ENCODE measurements at places on chromosomes 7 and 10. TPM values are rescaled to one million over a fixed set of nuclear protein-coding genes. Genes with fewer than 3 reads are reported as not detected.

DNA sequence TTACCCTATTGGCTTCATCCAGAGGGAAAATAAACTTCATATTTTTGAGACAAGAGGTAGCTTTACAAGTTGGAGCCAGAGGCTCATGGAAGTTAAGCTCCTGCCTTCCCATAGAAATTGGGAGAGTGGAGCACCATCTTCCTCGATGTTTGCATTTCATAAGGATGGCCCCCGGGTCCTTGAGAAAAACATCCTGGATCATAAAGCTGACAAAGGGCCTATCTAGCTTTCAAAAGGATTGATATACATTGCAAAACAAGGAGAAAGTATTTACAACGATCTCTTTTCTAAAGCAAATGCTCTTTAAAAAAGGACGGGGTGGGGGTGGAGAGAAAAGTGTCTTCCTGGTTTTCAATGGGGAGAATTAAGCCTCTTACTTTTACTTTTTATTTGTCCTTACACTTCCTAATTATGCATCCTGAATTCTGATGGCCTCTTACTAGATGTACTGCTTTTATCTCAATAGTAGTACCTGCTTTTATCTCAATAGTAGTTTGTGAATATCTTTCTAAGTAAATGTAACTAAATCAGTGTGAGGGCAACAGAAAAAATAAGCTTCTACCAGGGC is 65.6 kb downstream of the PTPRZ1 start:
- DNase-seq = no peak

DNA sequence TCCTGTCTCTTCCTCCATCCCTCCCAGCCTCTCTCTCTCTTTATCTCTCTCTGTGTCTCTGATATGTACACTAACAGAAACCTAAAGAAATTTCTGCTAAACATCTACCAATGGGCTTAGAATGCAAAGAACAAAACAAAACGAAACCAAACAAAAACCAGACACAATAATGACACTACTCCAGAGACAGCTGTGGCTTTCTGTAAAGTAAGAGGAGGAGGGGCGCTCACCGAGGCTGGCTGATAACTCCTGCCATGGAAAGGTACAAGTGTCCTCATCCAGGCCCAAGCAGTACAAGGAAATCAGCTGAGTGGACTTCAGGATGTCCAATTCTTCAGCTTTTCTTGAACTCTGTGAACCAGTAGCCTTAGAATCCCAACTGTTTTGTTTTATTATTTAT is 70.4 kb upstream of the FZD8 start:
- DNase-seq = no peak

NXPH1 gene
- not detected for total RNA-seq

DNA sequence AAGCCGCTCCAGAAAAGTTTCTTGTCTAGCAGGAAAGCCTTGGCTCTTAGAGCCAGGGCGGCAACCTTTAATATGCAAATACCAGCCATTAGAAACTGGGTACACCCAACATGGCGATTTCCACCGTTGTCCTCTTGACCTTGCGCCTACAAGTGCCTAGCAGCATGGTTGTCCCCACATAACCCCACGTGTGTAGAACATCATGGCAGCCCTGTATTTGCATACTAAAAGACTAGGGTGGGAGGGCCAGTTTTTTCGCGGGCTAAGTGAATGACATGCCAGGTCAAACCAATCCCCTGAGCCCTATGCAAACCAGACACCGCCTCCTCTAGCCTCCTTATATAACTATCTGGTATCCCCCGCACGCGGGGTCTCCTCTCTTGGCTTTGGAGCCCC is 58.4 kb upstream of the FZD8 start:
- no peak for DNase-seq

GRCh38 chr7:33903791-33904680 is 1.3 kb upstream of the BMPER start:
- peak; percentile 50 for DNase-seq

DNA sequence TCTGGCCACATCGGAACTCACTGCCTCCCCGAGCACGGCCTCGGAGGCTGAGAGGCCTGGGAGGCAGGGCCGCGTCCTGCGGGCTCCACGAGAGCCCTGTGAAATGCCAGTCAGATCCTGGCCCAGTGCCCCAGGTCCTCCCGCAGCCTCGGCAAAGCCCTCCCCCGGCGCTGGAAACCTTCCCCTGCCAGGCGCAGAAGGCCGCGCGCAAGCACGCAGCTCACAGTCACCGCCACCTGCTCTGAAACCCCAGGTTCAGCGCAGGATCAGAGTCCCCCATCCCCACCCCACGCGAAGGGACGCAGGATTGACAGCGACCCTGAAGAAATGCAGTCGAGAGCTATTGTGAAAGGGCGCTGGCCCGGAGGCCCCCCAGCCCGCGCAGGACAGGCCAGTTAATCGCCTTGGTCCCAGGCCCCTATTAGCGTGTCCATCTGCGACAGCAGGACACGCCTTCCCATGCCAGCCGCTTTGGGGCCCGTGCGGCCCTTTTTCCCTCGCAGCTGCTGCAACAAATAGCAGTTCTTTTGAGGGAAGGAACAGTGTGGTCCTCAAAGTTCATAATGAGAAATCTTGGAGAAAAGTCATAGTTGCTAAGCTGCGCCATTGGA is 13.5 kb upstream of the EGFR start:
- no peak for DNase-seq

GRCh38 chr10:127236266-127236665 is 39.9 kb upstream of the INSYN2A start:
- DNase-seq = no peak

CABCOCO1 gene
- total RNA-seq = not detected

- DNase-seq = no peak
Observed at GRCh38 chr10:5151076-5151475, 33.9 kb downstream of the AKR1C8 start.

- no peak for DNase-seq
Observed at GRCh38 chr7:137965942-137966640, 35.8 kb downstream of the CREB3L2 start.

DNA sequence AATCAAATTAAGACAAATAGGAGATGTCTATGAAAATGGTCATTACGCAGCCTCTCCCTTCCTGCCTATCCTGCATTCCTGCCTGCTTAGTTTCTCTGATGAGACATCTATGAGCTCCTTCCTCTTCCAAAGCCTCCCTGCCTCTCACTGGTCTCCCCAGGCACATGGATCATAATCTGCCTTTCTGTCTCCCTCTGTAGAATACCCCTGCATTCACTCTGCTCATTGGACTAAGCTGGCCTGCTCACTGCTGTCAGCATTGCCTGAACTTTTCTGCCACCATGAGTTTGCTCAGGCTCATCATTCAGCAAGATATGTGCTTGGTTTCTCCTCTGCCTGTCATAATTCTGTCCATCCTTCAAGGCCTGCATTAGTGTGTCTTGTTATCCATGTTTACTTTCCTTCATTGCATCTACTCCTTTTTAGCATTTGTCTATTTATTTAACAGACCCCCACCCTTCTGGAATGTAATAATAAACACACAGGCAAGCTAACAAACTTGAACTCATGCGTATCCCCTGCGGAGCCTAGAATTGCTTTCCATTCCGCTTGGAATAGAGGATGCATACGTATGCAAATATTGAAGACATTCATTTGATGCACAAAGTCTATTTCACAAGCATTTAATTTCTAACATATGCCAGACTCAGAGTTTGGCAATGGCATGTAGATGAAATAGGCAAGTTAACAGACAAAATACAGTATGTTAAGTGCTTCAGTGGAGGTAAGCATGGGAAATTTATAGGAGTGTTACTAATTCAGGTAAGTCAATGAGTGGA is 88.3 kb downstream of the PTPRZ1 start:
- no peak for DNase-seq

CPA5 gene
- total RNA-seq = not detected

DNA sequence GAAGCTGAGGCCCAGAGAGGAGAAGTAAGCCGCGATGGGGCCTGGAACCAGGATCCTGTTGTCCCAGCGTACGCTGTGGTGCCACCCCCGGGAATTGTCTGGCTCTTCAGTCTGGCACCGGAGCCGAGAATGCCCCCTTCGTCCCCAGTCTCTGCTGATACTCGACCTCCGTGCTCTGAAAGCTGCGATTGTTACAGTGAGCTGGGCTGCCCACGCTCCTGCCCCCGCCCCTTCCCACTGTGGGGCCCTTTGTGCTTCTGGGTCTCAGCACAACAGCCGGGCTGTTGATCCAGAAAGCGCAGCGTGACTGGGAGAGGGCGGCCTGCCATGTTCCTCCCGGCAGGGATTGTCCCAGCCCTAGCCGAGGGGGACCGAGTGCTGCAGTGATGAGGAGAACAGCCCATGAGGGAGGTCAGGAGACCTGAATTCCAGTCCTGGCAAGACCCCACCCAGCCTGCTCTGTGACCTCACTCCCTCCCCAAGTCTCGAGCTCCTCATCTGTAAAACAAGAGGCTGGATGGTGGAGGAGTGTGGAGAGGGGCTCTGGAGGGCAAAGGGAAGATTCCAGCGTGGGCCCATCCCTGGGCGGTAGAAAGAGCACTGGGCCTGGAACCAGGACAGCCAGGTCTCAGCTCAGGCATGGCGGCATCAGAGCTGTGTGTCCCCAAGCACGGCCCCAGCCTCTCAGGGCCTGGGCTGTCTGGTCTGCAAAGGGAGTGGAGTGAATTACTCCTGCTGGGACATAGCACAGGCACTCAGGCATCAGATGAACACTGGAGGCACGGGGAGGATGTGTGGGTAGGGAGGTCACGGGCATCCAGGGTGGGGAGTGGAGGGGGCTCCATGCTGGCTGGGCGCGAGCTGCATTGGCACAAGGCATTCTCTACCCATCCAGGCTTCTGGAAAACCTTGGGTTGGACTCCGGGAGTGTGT is 43.6 kb downstream of the TSPAN15 start:
- no peak for DNase-seq

GRCh38 chr7:12518920-12519681 is 51.4 kb upstream of the SCIN start:
- DNase-seq = no peak

SPDYE8 gene
- not detected for total RNA-seq

DNA sequence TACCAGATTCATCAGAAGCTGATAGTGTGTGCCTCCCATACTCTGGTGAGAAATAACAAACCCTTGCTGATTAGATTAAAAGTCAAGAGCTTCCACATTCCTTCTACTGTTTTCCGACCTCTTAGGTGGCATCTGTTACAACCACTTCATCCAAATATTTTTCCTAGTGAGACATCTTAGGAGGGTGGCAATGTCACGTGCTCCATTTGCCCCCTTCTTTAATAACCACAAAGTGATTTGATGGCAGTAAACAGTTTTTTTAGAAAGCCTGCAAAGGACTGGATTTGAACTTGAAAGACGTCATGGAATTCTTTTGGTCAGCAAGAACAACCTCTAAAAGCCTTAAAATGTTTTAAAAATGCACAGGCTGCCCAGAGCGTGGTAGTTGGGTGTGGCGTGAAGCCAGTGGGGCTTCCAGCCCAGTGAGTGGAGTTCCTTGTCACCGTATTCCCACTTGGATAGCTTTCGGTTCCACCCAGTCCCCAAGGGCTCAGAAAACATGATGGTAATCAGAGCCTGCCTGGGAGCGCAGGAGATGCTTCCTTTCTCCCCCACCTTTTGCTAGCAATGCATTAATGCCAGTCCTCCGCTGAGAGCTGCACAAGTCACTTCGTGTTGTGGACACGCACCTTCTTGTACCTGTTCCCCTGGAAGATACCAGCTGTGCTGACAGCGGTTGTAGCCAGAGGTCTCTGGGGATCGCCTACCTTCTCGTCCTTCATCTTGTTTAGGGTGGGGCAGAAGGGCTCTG is 256.4 kb downstream of the KIAA1217 start:
- peak; percentile 27 for DNase-seq

DNA sequence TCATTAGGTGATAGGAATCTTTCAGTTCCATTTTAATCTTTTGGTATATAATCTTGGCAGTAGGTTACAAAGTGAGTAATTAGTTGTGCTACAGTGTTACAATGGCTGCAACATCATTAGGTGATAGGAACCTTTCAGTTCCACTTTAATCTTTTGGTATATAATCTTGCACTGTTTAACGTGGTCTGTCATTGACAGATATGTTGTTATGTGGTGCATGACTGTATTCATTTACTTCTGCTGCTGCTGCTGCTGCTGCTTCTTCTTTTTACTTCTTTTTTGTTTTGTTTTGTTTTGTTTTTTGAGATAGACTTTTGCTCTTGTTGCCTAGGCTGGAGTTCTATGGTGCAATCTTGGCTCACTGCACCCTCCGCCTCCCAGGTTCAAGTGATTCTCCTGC is 28.6 kb downstream of the ST7 start:
- DNase-seq = no peak

- DNase-seq = no peak
Observed at GRCh38 chr7:28623105-28623730, 210.9 kb downstream of the CREB5 start.

NYAP1 gene
- 0.74 TPM for total RNA-seq

- DNase-seq = no peak
Observed at GRCh38 chr10:96619120-96619519, 32.3 kb upstream of the TM9SF3 start.

HOXA7 gene
- total RNA-seq = not detected

TMEM139 gene
- 20.8 TPM for total RNA-seq

DNA sequence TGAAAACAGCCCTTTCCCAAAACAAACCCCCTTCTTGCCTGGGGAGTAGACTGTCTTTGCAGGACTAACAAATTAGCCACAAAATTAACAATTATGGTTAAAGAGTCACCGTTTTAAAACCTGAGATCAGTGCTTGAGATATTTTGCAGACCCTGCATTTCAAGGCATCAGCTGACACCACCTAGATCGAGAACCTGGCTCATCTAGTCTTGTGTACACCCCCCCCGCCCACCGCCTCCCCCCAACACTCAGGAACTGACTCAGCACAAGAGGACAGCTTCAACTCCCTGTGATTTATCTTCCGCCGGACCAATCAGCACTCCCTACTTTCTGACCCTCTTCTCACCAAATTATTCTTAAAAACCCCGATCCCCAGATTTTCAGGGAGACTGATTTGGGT is 737.1 kb downstream of the PHTF2 start:
- DNase-seq = no peak

- DNase-seq = no peak
Observed at GRCh38 chr10:96397902-96398301, 39.1 kb upstream of the OPALIN start.

- no peak for DNase-seq
Observed at GRCh38 chr10:24259365-24260130, 50.6 kb downstream of the KIAA1217 start.

DNA sequence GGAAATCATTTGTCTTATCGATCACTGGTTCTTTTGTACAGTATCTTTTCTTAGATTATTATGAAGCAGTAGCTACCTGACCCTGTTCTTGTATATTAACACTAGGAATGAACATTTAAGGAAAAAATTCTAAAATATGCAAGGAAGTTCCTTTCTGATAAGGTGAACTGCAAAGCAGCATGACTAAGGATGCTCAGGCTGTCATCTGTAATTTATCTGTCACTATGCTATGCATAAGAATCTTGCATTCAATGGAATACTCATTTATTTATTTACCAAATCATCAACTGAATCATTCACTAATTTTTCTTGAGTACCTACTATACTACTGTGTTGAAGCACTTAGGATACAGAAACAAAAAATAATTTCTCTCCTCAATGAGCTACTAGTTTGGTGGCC is 5.8 kb downstream of the GSDME start:
- DNase-seq = no peak

ZC3HAV1 gene
- 12.3 TPM for total RNA-seq

DNA sequence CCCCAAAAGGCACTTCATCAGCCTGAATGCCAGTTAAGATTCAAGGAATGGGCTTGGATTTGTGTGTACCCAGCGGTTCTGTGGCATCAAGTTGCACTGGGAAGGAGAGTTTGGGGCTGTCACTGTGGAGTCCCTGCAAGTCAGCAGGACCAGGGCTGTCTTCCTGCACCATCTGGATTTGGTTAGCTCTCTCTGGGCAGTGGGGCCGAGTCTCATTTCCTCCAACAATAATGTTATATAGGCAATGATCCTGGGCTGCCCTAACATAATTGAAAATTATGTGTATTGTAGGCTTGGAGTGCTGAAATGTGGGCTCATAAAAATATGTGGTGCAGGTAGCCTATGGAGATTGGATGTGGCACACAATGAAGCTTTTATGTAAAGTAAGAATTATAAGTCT is 87.2 kb downstream of the TCF7L2 start:
- DNase-seq = no peak
